Urinary bladder (tissue), 4 donors: ENCODE measurements at places on chromosomes 2 and 18. TPM values are rescaled to one million over a fixed set of nuclear protein-coding genes. Genes with fewer than 3 reads are reported as not detected.

FMNL2 gene
- 77.6 TPM for total RNA-seq

UGT1A8 gene
- 0.16 TPM for total RNA-seq

DNA sequence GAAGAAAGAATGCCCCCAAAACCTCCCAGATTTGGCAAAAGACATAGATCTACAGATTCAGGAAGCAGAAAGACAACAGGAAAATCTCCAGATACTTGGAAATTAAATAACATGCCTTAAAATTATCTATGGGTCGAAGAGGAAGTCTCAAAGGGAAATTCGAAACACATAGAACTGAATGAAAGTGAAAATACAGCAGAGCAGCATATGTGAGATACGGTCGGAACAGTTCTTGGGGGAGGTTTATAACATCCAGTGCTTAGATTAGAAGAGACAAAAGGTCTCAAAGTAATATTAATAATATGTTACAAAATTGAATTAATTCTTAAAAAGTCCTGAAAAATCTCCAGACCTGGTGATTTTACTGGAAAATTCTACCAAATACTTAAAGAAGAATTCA, 14.3 kb downstream of the KCNG2 start:
- no peak for DNase-seq

PROKR1 gene
- 0.69 TPM for total RNA-seq

- no peak for DNase-seq
These were observed 247.3 kb downstream of the RAD51AP2 start for GRCh38 chr2:17270894-17271293.

DNA sequence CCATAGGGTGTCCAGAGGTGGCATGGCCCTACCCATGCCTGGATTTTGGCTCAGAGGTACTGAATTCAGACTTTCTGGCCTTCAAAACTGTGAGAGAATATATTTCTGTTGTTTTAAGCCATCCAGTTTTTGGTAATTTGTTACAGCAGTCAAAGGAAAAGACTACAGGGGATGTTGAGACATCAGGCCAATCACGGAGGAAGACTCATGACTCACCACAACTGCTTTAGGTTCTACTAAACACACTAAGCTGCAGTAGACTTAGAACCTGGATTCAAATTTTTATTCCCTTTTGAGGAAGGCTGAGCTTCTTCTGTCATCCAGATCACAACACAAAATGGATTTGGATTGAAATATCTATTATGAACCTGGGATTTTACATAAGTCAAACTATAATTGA, 12.0 kb upstream of the C2orf66 start:
- DNase-seq = no peak

STRADB gene
- 43.0 TPM for total RNA-seq

HDHD2 gene
- total RNA-seq = 28.7 TPM

GRCh38 chr18:2442006-2442405, 129.3 kb downstream of the METTL4 start:
- DNase-seq = no peak

ADGRF3 gene
- 0.37 TPM for total RNA-seq

HRH4 gene
- total RNA-seq = 0.26 TPM

TLX2 gene
- total RNA-seq = 0.63 TPM

- DNase-seq = no peak
These were observed 2.2 kb upstream of the GPR148 start for GRCh38 chr2:130726614-130727180.

HPCAL1 gene
- total RNA-seq = 10.0 TPM

GRCh38 chr18:8912348-8913326, 189.9 kb upstream of the NDUFV2 start:
- no peak for DNase-seq

- DNase-seq = no peak
These were observed 208.4 kb downstream of the SETBP1 start for GRCh38 chr18:44889111-44889510.

SERPINB13 gene
- 1.7 TPM for total RNA-seq

GRCh38 chr2:150182566-150183235, 304.8 kb downstream of the RND3 start:
- DNase-seq = no peak

SLC23A3 gene
- 2.2 TPM for total RNA-seq

DNA sequence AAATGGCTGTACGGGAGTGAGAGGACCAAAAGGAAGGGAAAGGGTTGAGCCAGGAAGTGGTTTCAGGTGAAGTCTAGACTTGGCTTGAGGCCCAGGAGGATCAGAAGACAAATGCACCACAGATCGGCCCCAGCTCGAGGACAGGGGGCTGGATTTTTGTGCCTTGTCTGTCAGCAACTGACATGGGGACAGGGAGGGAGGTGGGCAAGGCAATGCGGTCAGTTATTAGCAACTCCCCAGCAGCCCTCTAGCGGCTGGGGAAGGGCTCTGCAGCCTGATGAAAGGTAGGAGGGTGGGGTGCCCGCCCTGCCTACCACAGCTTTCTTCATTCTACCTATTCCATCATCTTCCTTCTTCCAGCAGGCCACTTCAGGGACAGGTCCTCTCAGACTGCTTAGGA, 50.0 kb downstream of the CPO start:
- no peak for DNase-seq

DNA sequence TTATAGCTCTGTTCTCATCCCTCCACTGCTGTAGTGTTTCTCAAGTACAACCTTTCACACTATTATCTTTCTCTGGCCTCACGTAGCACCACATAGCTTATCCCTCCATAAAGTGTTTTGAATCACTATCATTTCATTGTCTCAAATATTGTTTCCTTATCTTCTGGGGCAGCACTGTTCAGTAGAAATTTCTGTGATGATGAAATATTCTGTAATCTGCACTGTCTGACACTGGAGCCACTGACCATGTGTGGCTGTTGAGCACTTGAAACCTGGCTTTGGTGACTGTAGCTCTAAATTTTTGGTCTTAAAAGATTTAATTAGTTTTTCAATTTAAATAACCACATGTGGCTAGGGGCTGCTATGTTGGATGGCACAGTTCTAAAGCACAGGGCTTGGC, 78.9 kb downstream of the CPS1 start:
- no peak for DNase-seq
